ENCODE measurements at places on chromosomes 12 and 14. TPM values are rescaled to one million over a fixed set of nuclear protein-coding genes. Genes with fewer than 3 reads are reported as not detected.

- DNase-seq: no peak
Observed at GRCh38 chr12:31519511-31519910, 71.4 kb downstream of the DENND5B start.

The PSMA3 gene
- total RNA-seq: 33.8 TPM

- DNase-seq: no peak
Observed at GRCh38 chr12:1776170-1776921, 44.0 kb upstream of the LRTM2 start.

DNA sequence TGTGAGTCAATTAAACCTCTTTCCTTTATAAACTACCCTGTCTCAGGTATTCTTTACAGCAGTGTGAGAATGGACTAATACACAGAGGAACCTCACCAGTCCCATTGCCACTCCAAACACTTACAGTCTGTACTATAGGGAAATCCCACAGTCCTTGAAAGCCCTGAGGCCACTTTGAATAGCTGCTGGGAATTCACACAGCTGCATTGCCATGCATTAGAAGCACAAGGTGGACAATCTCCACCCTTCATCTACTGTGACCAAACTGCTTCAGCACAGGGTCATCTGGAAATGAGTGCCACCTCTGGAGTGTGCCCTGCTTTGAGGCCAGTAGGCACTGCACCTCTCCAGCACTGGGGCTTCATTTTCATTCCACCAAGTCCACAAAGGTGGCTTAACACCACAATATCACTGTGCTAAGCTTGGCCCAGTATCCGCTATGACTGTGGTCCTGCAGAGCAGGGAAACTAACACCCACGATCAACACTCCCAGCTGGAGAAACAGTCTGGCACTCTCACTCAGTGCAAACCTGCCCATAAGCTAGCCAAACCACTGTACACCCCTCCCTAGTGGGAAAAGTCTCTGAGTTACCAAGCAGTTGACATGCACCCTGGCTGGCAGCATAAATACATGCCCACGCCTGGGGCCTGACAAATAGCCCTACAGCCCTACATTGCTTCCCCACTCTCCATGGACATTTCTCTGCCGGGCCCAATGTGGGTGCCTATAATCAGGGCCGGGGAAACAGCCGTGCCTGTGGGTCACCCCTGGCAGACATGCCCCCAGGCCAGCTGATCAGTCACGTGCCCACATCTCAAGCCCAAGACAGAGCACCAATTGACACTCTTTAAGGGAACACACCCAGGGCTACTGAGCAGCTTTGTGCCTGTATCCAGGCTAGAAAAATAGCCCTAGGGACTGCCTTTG, 294.3 kb upstream of the MGAT4C start:
- DNase-seq: no peak

Measured in frontal cortex (tissue), 4 donors.